ENCODE measurements at places on chromosomes 3 and 15.
A peak's percentile ranks its signal among the peaks of the same experiment; 100 is the strongest.

- no peak for DNase-seq
Measured at GRCh38 chr3:126873416-126873815, 109.5 kb upstream of the PLXNA1 start.

DNA sequence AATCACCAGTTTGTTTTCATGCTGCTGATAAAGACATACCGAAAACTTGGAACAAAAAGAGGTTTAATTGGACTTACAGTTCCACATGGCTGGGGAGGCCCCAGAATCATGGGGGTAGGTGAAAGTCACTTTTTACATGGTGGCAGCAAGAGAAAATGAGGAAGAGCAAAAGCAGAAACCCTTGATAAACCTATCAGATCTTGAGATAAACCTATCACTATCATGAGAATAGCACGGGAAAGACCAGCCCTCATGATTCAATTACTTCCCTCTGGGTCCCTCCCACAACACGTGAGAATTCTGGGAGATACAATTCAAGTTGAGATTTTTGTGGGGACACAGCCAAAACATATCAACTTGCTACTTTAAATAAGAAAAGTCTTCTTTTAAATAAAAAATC, 28.9 kb downstream of the CD200R1L start:
- no peak for DNase-seq

- no peak for DNase-seq
Measured at GRCh38 chr3:171314341-171314740, 145.9 kb downstream of the TNIK start.

- DNase-seq: peak; percentile 78
Measured at GRCh38 chr3:8996681-8997121, 33.4 kb upstream of the RAD18 start.

DNA sequence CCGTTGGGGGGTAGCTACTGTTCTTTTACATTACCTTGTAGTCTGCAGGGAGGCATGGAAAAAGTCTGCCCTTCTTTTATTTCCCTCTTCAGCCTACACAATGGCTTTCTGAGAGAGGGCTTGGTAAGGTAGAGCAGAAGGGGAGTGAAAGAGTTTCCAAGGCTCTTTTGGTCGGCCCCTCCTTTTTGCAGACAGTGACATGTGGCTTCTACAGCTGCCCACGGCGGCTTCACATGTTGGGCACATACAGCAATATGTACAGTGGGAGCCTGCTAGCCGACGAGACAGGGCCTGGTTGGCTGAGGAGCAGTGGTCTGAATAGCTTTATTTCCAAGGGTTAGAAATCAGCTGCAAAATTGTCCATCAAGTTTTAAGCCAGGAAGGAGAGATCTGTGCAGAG, 4.0 kb downstream of the INAFM2 start:
- no peak for DNase-seq

DNA sequence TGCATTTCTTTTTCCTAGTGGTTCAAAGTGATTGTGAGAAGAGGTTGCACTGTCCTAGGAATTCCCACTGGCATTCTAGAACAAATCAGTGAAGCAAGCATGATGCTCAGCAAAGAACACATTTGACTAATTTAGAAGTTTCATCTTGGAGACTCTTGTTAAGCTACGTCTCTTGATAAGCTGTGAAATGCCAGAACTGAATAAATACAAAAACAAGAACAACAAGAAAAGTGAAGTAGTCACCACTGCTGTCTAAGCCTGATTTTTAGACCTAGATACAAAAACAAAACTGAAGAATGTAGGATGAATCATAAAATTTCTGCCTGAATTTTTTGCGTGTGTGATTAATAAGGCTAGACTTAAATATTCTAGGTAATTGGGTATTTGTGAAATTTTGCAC, 1162.4 kb downstream of the TUSC7 start:
- no peak for DNase-seq

DNA sequence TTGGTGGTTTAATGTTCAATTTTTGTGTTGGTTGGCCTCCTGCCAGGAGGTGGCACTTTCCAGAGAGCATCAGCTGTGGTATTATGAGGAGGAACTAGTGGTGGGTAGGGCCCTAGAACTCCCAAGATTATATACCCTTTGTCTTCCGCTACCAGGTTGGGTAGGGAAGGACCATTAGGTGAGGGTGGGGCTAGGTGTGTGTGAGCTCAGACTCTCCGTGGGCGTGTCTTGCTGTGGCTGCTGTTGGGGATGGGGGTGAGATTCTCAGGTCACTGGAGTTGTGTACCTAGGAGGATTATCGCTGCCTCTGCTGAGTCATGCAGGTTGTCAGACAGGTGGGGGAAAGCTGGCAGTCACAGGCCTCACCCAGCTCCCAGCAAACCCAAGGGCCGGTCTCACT, 187.1 kb downstream of the DPH6 start:
- no peak for DNase-seq

DNA sequence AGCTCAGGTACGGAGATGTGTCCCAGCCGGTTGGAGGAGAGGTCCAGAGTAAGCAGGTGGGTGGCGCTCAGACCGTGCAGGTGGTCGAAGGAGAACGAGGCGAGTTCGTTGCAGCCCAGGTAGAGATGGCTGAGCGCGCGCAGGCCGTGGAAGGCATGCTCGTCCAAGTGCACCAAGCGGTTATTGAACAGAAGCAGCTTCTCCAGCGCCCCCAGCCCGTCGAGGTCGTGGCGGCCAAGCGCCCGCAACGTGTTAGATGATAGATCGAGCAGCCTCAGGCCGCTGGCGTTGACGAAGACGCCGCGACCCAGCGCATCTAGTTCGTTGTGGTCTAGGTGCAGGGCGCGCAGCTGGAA, 648 bp downstream of the AMIGO3 start:
- peak; percentile 50 for DNase-seq

GRCh38 chr15:48904758-48905157, 26.8 kb downstream of the EID1 start:
- no peak for DNase-seq

All from kidney (tissue), 22 donors.